CD14-positive monocyte (primary cell): ENCODE measurements at places on chromosomes 6 and 20. TPM values are rescaled to one million over a fixed set of nuclear protein-coding genes. Genes with fewer than 3 reads are reported as not detected.

PTCRA gene
- 0.27 TPM in 1 of 2 replicates, not detected in the other for polyA plus RNA-seq

DNA sequence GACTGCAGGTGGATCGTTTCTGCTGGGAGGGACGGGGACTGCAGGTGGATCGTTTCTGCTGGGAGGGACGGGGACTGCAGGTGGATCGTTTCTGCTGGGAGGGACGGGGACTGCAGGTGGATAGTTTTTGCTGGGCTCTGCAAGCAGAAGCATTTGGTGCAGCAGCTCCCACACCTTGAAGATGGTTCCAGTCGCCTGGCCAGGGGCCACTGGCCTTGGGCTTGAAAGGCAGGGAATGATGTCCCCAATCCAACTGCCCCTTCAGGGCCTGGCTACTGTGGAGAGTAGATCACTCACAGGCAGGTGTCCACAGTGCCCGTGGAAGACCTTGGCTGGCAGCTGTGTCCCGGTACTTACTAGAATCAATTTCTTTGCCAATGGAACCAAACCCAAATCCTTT, 68.2 kb downstream of the PSMG4 start:
- H3K4me1 ChIP-seq = no peaks in the 10 kb centered on the region
- H3K36me3 ChIP-seq = no peaks in the 10 kb centered on the region
- DNase-seq = no peak
- no peak overlapping the region for H3K4me3 ChIP-seq
- H3K27ac ChIP-seq = no peak overlapping the region
- no peaks in the 10 kb centered on the region for H3K27me3 ChIP-seq

CASS4 gene
- 1.9 TPM for polyA plus RNA-seq

BMP7 gene
- not detected for polyA plus RNA-seq
